ENCODE measurements at places on chromosomes 1 and 21.
A peak's percentile ranks its signal among the peaks of the same experiment; 100 is the strongest.

- no peak for DNase-seq
Observed at GRCh38 chr1:107262467-107263286, 121.8 kb downstream of the NTNG1 start.

DNA sequence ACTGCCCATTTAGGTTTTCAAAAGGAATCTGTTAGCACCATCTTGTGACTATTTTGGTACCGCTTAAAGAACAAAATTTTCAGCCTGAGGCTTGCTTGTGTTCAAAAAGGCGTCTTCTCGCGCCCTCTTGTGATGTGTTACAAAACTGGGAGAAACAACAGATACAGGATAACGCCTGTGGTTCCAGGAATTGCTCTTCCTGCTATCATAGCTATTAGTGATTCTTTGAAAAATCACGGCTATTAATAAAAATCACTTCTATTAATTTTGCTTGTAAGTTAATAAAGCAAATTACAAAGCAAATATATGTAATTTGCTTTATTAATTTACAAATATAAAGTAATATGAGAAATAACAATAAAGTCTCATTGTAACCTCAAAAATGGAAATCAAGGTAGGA lies 82.2 kb upstream of the ABCD3 start:
- DNase-seq, result no peak

GRCh38 chr21:45064618-45065399 lies 9.6 kb upstream of the ADARB1 start:
- no peak for DNase-seq

- DNase-seq, result no peak
Observed at GRCh38 chr1:107936498-107937481, 28.2 kb downstream of the VAV3 start.

- DNase-seq, result no peak
Observed at GRCh38 chr1:219490566-219490965, 122.3 kb downstream of the ZC3H11B start.

DNA sequence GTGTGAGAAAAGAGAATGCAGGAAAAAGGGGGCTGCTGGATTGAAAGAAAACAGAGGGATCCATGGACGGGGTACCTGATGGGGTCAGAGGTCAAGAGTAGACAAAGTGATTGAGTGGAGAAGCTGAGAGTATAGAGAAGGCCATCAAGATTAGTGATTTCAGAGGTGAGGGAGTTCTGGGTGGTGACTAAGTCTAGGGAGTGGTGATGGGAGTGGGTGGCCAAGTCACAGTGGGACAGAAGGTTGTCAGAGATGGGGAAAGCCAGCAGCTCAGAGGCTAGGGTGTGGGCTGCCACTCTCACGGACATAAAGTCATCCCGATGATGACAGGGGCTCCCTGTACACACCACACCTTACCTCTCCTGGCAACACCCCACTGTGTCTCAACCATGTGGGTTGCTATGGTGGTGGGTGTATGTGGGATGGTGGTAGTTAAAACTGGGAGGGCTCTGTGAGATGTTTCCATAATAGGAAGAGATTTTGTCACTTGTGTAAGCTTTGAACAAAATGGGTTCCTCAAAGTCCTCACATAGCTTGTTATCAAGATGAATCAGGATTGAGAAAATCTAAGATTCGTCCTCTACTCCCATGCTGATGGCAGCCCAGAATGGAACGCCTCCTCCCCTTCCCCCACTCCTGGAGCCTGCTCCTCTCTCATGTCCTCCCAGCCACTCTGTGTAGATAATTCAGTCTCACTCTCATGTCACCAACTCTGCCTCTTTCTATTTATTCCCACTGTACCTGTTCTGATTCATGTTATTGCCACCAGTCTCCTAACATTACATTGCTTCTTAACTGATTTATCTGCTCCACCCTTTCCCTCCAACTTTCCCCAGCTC lies 20.3 kb upstream of the CSF1 start:
- DNase-seq, result no peak

DNA sequence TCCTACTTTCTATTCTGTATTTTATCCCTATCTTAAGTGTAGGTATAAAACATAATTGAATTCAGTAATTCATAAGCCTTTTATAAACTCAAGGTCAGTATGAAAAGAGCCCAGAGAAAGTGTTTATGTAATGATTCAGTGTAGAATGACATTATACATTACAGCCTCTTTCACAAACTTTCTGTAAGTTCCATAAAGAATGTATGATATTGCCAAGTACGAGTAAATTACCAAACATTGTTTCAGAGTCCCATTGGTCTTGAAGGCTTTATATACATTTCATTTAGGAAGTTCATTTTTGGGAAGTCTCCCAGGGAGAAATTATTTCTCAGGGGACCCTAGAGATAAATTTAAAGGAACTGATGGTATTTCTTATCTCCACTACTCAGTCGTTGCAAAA lies 37.8 kb upstream of the VAMP3 start:
- no peak for DNase-seq

- no peak for DNase-seq
Observed at GRCh38 chr1:7379441-7379971, 391.6 kb upstream of the VAMP3 start.

- DNase-seq, result no peak
Observed at GRCh38 chr1:1246577-1247340, at the start of gene C1QTNF12. Gene C1QTNF12 (minus strand): TSS chr1:1246722. CDS start chr1:1246690, 32 bp downstream.

DNA sequence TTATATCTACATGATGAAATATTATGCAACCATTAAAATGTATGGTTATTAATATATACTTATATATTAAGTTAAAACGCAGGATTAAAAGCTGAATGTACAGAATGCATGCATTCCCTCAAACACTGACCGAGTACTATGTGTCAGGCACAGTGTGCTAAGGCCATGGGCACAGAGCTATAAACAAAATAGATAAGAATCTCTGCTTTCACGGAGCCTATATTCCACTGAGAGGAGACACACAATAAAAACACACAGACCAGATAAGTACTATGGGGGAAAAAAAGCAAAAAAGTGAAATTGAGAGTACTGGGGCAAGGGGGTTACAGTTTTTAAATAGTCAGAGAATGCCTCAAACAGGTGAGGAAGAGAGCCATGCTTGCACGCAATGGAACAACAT lies 62.7 kb downstream of the GPATCH2 start:
- no peak for DNase-seq

DNA sequence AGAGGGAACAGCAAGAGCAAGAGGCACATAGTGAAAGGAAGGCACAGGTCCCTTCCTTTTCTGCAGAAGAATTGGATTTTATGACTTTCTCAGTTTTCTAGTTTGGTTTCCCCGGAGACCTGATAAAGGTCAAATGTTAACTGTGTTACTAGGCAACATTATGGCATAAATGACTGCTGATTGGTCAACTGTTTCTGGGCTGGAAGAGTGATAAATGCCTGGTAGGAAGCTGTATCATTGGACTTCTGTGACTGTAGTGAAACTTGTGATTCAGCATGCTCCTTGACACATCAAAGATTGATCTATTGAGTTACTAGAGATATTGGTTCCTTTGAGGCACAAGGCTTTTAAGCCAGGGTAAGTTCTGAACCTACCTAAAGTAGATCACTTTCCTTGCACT lies 55.7 kb downstream of the LRRC8C start:
- DNase-seq, result no peak

GRCh38 chr21:42179316-42179715 lies 39.6 kb upstream of the ABCG1 start:
- DNase-seq, result no peak

DNA sequence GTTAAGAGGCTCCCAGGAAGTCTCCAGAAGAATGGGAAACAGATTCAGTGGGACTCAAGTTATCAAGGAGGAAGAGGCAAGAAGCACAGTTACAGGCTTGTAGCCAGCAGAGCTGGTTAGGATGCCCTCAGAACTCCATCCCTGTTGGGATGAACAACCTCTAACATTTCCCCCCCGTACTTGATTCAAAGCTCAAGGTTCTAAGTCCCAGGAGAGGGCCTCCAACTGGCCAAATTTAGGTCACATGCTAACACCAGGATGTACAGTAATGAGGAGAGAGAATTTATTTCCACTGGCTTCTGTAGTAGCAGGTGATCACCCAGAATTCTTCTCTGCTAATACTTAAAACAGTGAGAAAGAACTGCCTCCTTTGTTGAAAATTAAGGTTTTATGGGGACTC lies 22.3 kb upstream of the HSPA13 start:
- no peak for DNase-seq

DNA sequence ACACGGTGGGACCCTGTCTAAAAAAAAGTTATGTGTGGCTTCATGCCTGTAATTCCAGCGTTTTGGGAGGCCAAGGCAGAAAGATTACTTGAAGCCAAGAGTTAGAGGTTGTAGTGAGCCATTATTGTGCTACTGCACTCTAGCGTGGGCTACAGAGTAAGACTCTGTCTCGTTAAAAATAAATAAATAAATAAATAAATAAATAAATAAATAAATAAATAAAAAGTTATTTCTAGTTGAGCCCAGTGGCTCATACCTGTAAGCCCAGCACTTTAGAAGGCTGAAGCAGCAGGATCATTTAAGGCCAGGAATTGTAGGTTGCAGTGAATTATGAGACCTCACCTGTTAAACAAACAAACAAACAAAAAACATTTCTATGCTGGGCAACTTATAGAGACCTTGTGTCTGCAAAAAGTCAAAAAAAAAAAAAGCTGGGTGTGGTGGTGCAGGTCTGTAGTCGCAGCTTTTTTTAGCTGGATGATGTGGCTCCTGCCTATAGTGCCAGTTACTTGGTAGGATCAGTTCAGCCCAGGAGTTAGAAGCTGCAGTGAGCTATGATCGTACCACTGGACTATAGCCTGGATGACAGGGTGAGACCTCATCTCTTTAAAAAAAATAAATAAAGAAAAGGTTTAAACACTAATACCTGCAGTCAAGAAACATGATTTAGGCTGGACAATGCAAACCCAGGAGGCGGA lies 25.6 kb downstream of the GON4L start:
- no peak for DNase-seq

GRCh38 chr1:116001739-116002487 lies 25.6 kb downstream of the SLC22A15 start:
- DNase-seq, result no peak

DNA sequence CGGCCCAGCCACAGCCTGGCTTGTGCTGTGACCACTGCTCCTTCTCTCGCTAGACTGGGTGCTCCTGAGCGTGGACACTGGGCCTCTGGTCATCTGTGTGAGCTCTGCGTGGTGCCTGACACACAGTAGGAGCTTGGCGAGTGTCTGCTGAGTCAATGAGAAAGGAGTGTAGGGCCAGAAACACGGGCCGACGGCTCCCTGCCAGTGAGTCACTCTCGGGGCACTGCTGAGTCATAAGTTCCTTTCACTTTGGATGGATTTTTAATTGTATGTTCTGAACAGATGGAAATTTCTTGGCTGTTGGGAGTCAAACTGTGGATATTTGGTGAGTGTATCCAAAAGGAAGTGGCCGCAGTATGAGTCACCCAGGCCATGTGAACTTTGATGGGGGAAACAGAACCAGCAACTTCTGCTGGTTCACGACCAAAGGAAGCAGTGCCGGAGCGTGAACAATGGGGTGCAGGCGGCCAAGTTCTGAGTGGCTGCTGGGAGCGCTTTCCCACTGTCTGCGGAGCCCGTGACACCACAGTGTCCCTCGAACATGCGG lies 41.0 kb upstream of the COL18A1 start:
- no peak for DNase-seq

GRCh38 chr1:65084066-65084465 lies 63.9 kb upstream of the AK4 start:
- DNase-seq, result no peak

DNA sequence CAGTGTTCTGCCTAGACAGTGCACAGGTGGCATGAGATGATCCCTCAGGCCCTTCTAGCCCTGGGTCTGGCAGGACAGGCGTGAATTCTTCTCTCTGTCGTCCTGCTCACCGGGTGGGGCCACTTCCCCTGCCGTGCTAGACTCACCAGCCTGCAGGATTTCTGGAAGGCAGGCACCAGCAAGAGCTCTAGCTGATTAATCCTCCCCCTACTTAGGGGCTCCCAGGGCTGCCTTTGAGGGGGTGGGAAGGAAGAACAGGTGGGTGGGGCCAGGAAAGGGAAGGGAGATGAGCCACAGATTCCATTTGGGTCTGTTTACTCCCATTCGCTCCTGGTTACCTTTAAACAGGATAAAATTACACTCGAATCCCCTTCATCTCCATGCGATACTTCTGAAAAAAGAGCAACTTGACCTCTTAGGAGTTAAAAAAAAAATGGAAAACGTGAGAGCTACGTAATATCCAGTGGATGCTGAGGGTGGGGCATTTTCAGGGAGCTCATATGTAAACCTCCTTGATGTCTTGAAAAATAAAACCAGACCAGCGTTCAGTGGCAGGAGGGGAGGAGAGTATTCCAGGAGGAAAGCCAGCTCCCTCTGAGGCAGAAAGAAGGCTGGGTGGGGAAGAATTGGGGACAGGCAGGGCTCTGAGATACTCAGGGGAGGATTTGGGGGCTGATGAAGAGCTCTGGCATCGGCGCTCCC lies 665.5 kb downstream of the PTPRU start:
- no peak for DNase-seq

DNA sequence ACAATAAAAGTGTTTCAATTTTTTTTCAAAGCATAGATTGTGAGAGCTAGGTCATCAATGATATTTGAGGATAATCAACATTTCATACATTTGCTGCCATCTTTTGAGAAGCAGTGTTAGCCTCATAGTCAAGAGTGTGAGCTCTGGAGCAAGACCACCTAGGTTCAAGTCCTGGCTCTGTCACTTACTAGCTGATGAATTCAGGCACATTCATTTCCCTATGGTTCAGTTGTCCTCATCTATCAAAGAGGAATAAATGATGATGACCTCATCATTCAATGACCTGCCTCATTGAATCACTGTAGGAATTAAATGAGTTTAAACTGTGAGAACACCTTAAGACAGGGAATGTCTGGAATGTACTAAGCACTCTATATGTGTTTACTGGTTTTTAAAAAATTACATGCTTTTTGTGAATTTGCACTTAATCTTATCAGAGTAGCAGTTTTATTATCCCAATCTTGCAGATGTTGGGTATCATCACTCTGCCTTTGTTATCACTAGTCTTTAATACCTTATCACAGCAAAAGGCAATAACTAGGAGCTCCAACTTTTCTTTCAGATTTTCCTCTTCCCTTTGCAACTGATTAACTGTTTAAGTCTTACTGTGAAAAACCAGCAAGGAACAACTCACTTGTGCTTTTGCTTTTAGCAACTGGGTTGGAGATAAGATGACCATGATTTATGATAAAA lies 47.4 kb downstream of the SLC30A10 start:
- DNase-seq, result no peak

DNA sequence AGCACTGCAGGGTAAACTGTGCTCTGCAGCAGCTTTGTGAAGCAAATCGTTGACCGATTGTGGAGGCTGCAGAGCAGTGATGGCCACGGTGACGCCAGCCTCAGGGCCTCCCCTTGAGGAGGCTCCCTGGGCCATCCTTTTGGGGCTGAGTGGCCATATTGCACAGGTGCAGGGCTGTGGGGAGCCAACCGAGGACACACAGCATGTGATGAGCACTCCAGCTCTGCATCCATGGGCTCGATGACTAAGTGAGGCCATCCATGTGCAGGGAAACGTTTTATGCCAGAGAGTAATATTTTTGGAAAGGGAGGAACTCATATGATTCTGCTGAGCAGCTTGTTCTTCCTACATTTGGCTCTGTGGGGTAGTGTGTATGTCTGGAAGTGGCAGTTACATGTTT lies 24.6 kb downstream of the KCNK1 start:
- DNase-seq, result no peak

- no peak for DNase-seq
Observed at GRCh38 chr21:20971296-20971921, 26.8 kb upstream of the NCAM2 start.

- no peak for DNase-seq
Observed at GRCh38 chr21:30194701-30195299, 21.1 kb downstream of the CLDN8 start.

- peak; percentile 54 for DNase-seq
Observed at GRCh38 chr1:154975409-154976059, 1.1 kb downstream of the CKS1B start.

Data from activated T-cell treated with anti-CD3 and anti-CD28 coated beads, Interleukin-2, amount 50 U/mL, for 1 hour (primary cell).